Left hindlimb (tissue), 1 donor: ENCODE measurements at places on chromosomes 1 and 21.
A peak's percentile ranks its signal among the peaks of the same experiment; 100 is the strongest.

DNA sequence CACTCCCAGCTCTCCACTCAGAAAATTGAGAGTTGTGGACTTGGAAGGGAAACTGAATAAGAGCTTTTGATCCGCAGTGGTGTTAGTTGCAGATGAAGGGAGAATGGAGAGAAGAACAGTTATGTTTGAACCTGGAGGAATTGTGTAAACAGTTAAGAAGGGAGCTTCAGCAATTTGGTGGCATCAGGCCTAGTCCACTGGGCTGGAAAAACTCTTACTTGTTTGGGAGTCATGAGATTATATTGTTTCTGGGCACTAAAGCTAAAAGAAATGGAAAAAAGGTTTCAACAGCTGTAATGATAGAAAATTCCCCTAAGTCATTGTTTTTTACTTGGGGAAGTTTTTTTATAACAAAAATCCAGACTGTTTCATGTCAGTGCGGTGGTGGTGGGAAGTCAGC, 256.1 kb upstream of the C1orf87 start:
- no peak for DNase-seq

GRCh38 chr1:92882819-92883218, 51.0 kb downstream of the RPL5 start:
- DNase-seq = no peak

GRCh38 chr1:54307305-54307704, 98.9 kb downstream of the SSBP3 start:
- no peak for DNase-seq

- DNase-seq = no peak
These were observed 410.4 kb downstream of the DUSP10 start for GRCh38 chr1:221331273-221332183.

- DNase-seq = peak; percentile 42
These were observed 14.7 kb upstream of the KIRREL1 start for GRCh38 chr1:157978586-157979403.

- no peak for DNase-seq
These were observed 127.7 kb downstream of the DMRTA2 start for GRCh38 chr1:50295566-50295965.

DNA sequence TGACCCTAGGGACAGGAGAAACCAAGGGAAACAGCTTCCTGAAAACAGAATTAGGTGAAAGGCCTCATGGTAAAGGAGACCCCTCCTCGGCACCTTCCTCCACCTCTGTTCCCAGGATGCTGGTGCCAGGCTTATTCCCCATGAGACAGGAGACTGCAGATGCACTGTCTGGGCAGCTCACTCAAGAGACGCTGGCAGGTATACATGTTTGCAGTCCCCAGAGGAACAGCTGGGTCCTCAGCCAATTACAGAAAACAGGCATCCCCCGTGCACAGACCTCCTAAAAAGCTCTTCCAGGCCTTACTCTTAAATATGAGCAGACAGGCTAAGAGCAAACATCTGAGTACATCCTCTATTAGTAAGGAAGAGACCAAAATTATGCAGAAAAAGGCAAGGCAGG, 6.5 kb downstream of the CCSAP start:
- DNase-seq = no peak

DNA sequence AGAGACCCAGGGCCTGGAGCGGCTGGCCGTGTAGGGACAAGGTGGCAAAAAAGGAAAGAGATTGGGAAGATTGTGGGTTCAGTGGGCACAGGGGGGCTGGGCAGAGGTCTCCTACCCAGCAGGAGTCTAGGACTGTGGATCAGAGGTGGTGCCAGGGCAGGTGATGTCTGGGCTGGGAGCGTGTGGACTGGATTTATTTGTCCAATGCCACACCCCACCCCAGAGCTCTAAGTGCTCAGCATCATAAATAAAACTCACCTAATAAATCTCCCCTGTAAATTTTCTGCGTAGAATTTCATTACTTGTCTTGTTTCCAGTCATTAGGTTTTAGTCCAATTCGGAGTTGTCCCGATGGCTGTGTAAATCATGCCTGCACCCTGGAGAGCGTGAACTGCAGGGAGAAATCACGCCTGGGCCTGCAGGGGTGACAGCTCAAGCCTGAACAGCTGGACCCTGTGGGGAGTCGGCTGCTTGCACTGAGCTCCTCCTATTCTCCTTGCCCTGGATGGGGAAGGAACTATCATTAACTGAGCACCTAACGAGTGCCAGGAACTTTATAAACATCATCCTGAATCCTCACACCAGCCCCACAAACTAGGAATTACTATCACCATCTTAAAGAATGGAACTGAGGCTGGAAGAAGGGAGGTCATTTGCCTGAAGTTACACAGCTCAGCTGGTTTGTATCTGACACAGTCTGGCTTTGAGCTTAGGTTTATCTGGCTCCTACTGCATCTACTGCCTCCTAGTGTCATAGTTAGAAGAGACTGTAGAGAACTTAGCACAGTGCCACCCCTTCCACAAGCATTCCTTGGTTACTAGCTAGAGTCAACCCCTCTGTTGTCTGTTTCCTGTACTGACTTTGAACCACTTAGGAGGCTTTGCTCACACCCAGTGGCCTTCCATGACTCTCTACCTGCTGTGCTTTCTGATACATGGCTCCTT, 25.0 kb upstream of the POU3F1 start:
- DNase-seq = no peak

DNA sequence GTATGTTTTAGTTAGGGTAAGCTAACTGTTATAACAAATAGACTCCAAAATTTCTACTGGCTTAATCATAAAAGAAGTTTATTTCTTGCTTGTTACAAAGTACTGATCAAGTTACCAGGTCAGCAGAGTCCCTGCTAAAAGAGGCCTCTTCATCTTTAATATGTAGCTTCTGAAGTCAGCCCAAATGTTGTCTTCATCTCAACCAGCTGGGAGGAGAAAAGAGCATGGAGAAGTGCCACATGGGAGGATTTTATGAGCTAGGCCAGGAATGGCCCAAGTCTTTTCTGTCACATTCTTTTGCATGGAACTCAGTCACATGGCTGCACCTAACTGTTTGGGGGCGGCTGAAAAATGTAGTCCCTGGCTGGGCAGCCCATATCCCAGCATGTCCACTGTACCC, 63.2 kb upstream of the APOBEC4 start:
- DNase-seq = no peak

DNA sequence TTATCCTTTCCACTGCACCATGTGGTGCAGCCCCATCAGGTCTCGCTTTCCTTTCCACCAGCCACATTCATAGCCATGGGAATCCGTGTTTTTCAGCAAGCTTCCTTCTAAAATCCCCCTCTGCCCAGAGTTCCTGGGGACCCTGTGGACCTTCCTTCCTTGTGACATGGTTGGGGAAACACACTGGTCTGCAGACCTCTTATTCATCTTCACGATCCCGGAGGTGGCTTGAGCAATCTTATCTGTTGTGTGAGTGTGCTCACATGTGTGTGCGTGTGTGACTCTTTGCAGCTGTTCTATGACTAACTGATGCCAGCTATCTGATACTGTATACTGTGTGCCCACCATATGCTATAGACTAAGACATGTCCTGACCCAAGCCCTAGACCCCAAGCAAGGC, 15.6 kb upstream of the IL10 start:
- DNase-seq = no peak

DNA sequence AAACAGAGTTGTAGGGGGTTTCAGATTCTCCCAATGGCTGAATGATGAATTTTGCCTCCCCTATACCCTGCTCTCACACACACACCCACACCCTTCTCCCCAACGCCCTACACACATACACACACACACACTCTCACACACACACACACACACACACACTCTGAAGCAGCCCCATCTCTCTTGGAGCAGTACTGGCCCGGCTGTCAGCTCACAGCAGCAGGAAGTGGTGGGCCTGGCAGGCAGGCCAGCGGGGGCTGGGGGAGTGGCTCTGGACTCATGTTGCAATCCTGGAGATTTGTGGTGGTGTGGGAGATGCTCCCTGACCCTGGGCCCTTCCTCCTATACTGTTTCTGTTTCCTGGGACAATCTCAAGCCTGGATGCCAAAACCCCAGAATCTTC, 2.2 kb downstream of the IKBKE start:
- DNase-seq = peak; percentile 69

DNA sequence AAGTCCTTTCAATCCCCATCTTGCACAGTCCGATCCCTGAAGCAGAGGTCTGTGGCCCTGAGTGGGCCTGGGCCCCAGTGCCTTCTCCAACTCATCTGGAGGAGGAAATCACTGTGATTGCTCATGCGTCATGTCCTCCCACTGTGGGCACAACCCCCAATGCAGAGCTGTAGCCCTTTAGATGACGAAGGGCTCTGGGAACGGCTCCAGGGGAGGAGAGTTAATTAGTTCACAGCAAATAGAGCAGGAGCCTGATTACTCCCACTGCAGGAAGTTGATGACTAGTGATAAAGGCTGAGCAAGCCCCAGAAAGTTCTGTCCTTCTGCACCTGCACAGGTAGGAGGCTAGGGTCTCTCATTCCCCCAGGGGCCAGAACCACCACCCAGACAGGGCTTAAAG, 111.5 kb downstream of the CCDC185 start:
- no peak for DNase-seq
